ENCODE measurements at places on chromosomes 2 and 18.

- DNase-seq = no peak
Measured at GRCh38 chr2:230327418-230328154, 593 bp downstream of the SP140L start.

DNA sequence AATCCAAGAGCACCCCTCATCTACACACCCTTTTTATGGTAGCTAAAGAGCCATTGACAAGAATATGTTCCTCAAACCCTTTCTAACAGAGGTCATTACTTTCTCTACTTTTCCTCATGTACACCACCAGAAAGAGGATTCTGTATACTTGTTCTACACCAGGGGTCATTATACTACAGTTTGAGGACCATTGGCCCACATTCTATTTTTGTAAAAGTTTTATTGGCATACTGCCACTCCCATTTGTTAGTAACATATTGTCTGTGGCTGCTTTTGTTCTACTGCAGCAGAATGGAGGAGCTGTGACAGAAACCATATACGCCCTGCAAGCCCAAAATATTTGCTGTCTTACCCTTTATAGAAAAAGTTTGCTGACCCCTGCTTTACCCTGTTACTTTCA lies 14.3 kb downstream of the HTR2B start:
- DNase-seq = no peak

DNA sequence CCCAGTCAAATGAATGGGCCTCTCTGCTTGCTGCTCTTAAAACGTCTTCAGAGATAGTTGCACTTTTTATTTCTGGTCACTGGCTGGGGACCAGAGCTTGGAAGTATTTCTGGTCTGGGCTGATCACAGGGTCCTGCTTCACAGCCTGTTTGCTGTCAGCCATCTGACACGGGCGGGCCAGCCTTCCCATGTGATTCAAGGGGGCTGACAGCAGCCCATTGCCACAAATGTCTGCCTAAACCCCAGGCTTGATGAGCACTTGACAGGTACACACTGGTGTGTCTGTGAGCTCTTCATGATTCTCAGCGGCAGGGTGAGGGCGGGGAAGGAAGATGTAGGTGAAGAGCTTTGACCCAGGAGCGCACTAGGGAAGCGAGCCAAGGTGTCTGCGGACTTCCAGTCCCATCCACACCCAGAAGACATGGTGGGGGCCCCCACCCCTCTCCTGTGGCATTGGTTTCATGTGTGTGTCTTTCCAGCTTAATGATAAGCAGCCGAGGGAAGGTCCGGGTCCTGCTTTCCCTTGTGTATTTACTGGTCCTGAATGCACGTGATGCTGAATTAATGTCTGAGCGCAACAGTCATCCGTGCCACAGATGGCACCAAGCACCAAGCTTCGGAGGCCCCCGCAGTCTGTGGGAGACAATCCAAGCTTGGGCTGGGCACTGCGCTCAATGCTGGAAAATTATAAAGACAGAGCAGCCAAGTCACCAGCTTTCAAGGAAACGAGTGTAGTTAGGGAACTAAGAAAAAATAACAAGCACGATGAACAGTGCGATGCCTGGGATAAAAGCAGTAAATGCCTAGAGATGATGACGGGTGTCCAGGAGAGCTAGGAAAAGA lies 73.3 kb downstream of the SH3BP4 start:
- DNase-seq = no peak

GRCh38 chr2:128103407-128103806 lies 12.4 kb downstream of the UGGT1 start:
- no peak for DNase-seq

GRCh38 chr2:237512774-237513466 lies 25.9 kb downstream of the MLPH start:
- DNase-seq = peak; percentile 45

All from NCI-H1105 (cell line).